GM04504 (cell line): ENCODE measurements at places on chromosomes 13 and 19.
A peak's percentile ranks its signal among the peaks of the same experiment; 100 is the strongest.

- DNase-seq = no peak
These were observed 60.6 kb upstream of the C13orf46 start for GRCh38 chr13:114034481-114034891.

DNA sequence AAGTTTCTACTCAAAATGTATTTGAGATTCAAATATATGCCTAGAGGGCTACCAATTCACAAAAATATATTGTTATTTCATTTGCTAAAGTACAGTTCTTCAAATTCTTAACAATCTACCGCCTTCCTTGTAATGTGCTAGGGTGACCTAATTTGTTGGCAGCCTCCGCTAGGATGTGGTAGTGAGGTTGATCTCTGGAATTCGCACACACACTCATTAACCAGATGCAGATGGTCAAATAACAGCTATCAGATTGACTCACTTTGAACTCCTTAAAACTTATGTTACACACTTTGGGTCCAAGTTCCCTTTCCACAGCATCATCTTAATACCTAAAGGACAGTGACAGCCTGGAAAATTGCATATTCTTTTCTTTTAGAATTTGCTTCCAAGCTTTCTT, 367.3 kb downstream of the DCT start:
- peak; percentile 89 for DNase-seq

DNA sequence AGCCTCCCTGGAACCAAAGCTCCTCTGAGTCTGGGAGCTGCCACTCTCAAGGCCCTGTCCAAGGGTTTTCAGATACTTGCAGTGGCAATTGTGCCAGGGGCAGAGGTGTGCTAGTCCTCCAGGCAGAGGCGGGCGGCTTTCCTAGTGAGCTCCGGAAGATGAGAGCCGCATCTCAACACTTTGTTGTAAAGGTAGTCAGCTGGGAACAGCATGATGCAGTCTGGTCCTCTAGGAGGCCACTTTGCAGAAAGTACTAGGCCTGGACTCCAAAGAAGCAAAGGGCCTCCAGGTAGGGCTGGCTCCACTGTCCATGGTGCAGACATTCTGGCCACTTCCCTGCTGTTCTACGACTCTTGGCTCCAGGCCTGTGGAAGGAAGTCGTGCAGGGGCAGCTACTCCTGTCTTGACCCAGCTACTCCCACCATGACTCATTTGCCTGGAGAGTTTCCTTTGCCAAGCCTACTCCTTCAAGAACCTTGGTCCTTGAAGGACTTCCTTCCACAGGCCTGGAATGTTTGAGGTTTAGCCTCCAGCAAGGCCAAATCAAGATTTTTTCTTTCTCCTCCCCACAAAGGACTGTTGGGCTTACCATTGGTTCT, 9.9 kb upstream of the ZNF536 start:
- DNase-seq = peak; percentile 48

GRCh38 chr19:31784671-31785101, 435.4 kb upstream of the TSHZ3 start:
- no peak for DNase-seq

DNA sequence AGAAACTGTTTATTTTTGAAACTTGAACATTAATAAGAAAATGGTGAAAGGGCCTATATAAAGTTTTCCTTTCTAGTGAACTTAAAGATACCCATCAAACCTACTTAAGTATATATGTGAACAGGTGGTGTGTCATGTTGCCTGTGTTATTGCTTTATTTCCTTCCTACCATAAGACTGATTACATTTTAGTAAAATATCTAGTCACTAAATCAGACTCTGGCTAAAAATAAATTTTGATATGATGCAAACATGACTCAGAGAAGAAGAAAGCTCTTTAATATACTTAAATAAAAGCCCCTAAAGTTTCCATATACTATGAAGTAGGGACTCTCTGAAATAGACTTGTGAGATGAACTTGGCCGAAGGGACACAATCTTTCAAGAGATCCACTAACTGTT, 35.1 kb upstream of the FBXL3 start:
- DNase-seq = no peak

DNA sequence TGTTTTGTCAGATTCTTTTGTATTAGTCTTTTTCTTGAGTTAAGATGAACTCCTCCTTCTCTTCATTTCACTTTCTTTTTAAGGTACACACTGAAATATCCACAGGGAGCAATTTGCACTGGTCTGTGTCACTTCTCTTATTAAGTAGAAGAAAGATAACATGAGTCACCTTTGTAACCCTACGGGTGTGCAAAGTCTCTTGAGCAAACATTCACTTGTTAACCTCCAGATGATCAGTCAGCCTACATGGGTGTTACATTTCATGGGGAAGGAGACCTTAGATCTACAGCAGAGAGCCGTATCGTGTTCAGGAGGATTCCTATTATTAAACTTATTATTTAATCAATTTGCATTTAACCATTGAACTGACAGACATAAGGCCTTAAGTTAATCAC, 5.1 kb downstream of the ZNF507 start:
- no peak for DNase-seq

GRCh38 chr19:35608251-35608650, 4.3 kb upstream of the HAUS5 start:
- DNase-seq = no peak

DNA sequence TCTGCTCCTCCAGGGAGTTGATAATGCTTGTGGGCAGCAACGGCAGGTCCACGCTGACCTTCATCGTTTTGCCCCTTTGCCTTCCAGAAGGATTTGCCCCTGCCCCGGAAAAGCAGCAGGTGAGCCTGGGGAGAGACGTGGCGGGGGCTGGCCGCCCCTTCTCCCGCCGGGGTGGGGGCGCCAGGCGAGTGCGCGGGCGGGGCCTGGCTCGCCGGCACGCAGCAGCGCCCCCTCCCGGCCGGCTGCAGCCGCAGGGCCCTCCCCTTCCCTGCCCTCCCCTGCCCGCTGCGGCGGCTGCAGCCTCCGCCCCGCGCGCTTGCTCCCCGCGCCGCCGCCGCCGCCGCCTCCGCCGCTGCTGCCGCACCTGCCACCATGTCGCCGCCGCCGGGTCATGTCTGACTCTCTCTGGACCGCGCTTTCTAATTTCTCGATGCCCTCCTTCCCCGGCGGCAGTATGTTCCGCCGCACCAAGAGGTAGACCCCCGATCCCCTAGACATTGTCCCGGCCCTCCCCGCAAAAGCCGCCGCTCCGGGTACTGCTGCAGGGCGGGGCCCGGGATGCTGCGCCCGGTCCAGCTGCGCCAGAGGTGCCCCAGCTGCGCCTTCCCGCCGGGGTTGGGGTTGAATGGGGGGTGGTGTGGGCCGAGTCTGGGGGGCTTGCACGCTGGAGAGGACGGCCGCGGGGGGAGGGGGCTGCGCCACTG, at the start of gene MAST1:
Gene MAST1, plus strand, starts transcription at position 334 of the 704 bp plus-strand sequence. Its CDS starts 58 bp downstream, at position 392.
- no peak for DNase-seq

DNA sequence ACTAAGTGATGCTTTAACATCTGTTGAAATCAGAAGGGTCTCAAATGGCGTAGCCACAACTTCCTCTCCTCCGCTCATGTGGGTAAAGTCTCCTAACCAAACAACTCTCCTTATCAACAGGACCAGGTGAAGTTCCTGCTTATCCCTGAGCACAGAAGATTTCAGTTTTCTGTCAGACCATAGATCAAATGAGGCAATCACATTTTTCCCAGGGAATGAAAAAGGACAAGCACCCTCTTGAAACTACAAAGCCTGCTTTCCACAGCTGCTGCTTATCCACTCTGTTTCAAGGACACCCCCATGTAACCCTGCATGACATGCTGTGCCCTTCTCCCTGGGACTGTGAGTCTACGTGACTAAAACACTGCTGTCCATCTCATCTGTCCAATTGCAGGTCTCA, 788.3 kb upstream of the SLITRK5 start:
- no peak for DNase-seq

- DNase-seq = no peak
These were observed 2.9 kb downstream of the CD37 start for GRCh38 chr19:49338023-49338677.

DNA sequence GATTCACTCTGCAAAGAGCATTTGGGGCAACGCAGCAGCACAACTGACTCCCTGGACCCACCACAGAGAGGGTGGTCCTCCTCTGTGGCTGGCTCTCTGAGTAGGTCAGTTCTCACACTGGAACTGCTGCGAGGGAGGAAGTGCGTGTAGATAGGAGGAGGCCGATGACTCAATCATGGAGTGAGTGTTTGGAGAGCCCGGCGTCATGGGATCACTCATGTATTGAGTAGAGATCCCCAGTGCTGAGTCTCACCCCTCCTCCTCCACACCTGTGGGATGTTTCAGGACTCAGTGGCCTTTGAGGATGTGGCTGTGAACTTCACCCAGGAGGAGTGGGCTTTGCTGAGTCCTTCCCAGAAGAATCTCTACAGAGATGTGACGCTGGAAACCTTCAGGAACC, 8.9 kb downstream of the ZNF101 start:
- no peak for DNase-seq

DNA sequence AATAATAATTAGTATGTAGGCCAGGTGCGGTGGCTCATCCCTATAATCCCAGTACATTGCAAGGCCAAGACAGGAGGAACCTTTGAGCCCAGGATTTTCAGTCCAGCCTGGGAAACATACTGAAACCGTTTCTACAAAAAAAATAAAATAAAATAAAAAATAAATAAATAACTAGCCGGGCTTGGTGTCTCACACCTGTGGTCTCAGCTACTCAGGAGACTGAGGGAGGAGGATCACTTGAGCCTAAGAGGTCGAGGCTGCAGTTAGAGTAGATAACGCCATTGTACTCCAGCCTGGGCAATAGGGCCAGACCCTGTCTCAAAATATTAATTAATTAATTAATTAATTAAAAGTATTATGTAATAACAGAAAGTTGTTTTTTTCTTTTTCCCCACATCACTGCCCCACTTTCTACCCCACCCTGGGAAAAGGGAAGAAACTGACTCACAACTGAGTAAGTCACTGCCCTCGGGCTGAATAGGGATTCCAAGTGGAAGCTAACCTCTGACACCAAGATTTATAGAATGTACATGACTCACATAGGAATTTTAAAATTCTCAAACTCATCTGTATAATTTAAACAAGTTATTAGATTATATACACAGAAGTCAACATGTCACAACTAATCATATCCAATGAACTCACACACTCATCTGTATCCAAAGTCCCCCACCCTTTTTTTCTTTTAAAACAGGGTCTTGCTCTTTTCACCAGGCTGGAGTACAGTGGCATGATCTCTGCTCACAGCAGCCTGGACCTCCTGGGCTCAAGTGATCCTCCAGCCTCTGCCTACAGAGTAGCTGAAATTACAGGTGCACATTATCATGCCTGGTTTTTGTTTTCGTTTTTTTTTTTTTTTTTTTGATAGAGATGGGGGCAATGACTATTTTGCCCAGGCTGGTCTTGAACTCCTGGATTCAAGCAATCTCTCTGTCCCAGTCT, 12.5 kb downstream of the ZNF611 start:
- DNase-seq = peak; percentile 83

DNA sequence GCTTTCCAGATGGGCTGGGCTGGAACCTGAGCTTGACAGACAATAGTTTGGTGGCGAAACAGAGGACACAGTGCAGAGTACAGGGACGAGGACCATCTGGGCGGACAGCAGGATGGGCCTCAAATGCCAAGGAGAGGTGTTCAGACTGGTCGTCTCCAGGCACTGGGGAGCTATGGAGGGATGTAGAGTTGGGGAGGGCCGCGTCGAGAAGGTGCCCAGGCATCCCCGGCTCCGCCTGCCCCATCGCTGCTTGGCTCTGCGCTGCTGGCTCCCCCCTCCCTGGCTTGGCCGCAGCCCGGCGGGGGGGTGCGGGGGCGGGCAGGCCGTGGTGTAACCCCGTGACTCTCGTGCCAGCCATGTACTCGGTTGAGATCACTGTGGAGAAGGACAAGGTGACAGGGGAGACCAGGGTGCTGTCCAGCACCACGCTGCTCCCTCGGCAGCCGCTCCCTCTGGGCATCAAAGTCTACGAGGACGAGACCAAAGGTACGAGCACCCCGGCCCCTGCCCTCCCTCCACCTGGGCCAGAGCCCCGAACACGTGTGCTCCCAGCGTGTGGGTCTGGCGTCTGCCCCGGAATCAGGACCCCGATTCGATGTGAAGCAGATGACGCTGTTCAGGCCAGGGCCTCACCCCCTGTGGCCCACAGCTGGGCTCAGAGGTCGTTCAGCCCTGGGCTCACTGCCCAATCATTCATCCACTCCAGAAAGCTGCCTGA, 10.8 kb upstream of the MISP start:
- DNase-seq = no peak

DNA sequence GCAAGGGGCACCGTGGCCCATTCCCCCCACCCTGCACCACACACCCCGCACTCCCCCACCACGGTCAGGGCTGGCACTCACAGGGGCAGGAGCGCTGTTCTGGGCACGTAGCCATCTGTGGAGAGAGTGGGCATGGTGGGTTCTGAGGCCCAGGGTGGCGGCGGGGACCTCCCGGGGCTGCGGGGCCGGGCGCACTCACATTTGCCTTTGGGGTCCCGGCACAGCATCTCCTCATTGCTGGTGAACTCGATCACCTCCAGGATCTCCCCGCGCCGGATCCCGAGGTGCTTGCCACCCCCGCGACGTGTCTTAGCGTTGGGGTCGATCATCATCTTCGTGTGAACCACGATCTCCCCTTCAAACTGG, 12.1 kb downstream of the PRAM1 start:
- DNase-seq = no peak

- no peak for DNase-seq
These were observed 49.5 kb upstream of the PCDH17 start for GRCh38 chr13:57582032-57582431.

DNA sequence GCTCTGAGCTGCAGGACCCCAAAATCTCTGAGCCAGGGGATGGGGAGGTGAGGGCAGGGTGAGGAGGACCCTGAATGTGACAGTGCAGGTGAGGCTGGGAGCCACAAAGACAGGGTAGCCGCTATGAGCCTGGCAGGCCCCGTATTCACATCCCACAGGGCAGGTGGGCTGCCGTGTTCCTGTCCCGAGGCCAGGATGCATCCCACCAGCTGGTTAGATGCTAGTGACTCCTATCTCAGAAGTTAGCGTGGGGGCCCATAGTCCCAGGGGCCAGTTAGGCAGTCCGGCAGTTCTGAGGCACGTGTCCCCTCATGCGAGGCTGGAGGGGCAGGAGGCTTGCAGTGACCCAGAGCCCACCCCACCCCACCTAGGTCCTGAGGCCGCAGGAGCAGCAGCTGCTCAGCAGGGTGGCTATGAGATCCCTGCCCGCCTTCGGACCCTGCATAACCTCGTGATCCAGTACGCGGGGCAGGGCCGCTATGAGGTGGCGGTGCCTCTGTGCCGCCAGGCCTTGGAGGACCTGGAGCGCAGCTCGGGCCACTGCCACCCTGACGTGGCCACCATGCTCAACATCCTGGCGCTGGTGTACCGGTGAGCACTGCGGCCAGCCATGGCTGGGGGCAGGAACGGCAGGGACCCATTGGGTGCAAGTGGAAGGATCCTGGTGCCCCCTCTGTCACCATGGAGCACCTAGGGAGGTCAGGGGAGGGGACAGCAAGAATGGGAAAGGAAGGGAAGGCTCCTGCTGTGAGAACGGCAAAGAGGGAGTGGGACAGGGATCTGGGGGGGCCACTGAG, 7.2 kb downstream of the KLC3 start:
- no peak for DNase-seq
